ENCODE measurements at places on chromosomes 16 and 17.

DNA sequence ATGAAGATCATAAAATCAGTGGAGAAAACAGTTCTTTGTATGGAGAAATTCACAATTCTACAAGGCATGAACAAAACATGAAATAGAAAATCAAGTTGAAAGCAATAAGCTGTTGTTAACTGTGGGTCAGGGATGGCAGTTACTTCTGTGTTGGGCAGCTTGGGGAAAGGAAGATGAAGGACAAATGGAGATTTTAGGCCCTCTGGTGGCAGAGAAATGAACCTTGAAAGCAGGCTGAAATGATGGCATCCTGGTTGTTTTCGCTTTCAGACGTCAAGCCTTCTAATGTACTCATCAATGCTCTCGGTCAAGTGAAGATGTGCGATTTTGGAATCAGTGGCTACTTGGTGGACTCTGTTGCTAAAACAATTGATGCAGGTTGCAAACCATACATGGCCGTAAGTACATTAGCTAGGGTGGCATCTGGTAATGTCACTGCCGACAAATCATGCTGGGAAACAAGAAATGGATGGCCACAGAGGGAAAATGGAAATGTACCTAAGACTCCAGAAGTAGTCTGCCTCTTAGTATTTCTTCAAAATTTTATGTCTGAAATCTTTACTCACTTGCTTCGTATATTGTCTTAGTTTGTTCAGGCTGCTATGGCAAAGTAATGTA is 108.9 kb downstream of the MAP2K6 start:
- DNase-seq = no peak

DNA sequence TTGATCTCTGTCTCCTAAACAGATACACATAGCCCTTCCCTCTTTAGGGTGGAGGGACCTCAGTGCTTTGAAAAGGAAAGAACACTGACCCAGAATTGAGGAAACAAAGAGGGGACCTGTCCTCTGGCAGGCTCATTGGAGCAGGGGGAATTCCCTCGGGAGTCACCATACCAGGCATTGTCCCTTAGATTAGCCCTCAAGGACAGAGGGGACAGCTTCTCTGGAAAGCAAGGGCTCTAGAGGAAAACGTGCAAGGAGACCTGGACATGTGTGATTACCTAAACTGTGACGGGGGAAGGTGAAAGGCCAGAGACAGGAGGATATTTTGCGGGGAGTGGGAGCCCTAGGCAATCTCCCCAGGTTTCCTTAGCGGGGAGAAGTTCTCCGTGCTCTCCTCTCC is 7.6 kb upstream of the FZD2 start:
- no peak for DNase-seq

DNA sequence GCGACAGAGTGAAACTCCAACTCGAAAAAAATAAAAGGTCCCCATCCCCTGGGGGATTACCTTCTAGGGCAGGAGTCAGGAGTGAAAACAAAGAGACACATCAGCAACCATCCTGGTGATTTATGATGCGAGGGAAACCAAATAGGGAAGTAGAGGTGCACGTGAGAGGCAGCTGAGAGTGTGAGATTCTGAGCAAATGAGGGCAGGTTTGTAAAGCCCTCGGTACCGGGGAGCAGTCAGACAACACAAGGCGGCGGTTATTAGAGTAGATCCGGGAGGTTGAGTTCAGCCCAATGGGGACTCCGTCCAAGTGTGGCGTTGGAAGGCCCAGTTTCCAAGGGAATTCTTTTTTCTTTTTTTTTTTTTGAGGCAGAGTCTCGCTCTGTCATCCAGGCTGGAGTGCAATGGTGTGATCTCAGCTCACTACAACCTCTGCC is 7.4 kb upstream of the ARMC7 start:
- no peak for DNase-seq

- no peak for DNase-seq
Observed at GRCh38 chr16:48596326-48596725, 13.7 kb downstream of the N4BP1 start.

DNA sequence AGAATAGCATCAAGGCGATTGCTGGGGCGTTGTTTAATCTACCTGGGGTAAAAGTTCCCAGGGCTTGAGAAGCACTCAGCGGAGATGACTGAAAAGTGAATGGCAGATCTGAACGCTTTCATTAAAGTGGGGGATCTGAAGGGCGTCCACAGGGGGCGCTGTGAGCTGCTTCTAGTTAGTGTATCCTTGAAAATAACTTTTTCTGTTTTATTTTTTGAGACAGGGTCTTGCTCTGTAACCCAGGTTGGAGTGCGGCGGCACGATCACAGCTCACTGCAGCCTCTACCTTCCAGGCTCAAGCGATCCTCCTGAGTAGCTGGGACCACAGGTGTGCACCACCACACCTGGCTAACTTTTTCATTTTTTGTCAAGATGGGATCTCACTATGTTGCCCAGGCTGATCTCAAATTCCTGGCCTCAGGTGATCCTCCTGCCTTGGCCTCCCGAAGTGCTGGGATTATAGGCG is 360.4 kb downstream of the SEC14L1 start:
- no peak for DNase-seq

DNA sequence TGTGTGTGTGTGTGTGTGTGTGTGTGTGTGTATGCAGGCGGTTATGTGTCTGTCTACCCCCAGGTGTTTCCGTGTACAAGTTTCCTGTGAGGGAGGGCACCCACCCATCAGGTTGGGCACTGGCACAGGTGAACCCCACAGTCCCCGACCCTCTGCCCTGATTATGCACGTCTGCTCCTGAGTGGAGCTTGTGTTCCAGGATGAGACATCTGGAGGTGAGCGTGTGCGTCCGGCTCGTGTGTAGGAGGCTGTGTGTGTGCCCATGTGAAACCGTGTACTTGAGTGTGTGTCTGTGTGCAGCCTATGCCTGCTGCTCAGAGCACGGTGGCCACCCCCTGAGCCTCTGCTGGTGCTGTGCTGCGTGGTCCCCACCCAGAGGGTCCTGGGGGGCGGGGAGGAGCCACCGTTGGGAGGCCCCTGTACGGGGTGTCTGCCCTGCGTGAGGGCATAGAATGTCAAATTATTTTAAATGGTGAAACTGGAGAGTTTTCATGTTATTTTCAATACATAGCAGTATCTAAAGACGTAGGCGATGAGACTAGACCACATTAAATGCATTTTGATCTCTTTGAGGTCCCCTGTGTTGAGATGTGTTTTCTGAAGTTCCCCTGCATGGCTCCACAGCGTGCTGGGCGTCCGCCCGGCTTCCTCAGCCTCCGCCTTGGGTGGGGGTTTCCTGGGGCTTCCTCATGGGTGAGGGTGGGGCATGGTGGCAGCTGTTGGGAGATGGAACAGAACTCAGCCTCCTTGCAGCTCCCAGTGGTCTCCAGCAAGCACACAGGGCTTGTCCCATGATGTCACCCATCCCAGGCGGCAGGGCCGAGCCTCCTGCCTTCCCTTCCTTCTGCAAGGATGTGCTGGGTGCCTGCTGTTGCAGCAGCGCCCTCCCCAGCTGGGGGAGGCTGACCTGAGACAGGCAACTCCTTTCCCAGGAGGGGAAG is 43.4 kb downstream of the KCNJ12 start:
- DNase-seq = no peak

DNA sequence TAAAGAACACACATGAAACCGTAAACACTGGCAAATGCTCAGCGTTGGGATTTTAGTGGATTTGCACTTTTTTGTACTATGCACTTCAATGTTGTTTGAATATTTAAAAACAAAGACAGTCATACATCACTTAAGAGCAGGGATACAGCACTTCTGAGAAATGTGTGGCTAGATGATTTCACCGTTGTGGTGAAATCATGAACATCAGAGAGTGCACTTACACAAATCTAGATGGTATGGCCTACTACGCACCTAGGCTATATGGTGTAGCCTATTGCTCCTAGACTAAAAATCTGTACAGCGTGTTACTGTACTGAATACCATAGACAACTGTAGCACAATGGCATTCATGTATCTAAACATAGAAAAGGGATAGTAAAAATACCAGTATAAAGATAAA is 37.6 kb upstream of the CNEP1R1 start:
- no peak for DNase-seq

GRCh38 chr16:74603848-74604247 is 3.1 kb downstream of the GLG1 start:
- DNase-seq = no peak

GRCh38 chr17:8466456-8466855 is 30.8 kb downstream of the NDEL1 start:
- DNase-seq = no peak

DNA sequence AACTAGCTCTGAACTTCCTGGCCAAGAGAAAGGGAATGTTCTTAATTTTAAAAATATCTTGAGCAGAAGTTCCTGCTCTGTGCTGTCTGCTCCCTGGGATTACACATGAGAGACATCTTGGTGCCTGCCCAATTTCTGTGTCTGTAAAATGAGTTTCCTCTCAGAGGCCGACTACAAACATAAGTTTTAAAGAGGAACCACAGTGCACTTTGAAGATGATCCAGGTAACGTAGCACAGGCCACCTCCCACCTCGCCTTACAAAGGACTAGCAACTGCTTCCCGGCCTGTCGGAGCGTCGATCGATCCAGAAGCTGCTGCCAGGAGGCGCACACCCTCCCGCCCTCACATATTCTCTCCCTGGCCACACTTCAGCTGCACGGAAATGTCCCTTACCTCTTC is 55.0 kb upstream of the ATP2A3 start:
- no peak for DNase-seq

DNA sequence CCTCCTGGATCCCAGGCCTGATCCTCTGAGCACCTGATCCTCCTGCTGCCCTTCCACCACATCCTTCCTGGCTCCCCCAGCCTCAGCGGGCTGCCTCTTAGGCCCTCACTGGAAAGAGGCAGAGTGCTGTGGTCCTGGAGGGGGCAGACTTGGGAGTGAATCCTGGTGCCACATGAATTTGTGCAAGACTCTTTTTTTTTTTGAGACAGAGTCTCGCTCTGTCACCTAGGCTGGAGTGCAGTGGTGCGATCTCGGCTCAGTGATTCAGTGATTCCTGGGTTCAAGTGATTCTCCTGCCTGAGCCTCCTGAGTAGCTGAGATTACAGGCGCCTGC is 3.1 kb downstream of the GHDC start:
- DNase-seq = no peak

GRCh38 chr16:80167657-80168390 is 373.0 kb upstream of the DYNLRB2 start:
- DNase-seq = no peak

DNA sequence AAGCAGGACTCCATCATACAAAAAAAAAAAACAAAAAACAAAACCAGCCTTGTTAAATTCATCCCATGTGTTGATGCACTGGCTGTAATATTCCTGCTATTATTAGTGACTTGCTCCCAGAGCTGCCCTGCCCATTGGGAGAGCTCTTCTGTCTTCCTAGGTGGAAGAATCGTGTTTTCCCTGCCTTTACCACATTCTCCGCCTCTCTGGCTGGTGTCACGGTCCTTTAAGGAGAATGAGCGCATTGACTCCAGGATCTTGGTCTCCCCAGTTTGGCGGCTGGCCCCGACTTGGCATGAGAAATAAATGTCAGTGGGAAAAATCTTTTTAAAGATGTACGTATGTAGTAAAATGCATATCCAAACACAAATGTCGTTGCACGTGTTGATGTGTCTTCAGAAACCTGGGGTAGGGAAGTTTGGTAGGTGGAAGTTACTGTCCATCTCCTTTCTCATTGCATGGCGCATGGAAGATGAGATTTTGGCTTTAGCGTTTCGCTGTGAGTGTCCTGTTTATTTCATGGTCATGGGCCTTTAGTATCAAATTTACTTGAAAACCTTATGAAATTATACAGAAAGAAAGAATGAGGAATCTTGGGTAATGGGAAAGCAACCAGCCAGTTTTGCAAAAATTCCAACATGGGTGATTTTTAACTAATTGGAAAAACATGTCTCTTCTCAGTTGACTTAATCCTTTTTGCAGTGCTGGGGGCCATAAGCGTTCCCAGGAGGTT is 15.5 kb downstream of the RMI2 start:
- no peak for DNase-seq

DNA sequence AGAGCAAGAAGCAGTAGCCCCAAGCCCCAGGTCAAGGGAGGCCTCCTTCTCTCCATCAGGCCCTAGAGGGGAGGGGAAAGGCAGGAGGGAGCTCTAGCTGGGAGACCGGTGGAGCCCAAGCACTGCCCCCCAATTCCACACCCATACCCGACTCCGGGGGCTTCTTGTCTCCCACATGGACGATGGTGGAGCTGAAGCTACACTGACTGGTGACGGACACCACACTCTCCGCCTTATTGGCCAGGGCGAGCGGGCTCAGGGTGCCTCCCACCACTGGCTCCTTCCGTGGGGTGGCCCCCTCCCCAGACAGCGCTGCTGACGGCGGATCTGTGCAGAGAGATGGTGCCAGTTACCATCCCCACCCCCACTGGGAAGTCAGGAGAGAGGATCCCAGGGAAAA is 6.4 kb downstream of the PER1 start:
- DNase-seq = no peak

DNA sequence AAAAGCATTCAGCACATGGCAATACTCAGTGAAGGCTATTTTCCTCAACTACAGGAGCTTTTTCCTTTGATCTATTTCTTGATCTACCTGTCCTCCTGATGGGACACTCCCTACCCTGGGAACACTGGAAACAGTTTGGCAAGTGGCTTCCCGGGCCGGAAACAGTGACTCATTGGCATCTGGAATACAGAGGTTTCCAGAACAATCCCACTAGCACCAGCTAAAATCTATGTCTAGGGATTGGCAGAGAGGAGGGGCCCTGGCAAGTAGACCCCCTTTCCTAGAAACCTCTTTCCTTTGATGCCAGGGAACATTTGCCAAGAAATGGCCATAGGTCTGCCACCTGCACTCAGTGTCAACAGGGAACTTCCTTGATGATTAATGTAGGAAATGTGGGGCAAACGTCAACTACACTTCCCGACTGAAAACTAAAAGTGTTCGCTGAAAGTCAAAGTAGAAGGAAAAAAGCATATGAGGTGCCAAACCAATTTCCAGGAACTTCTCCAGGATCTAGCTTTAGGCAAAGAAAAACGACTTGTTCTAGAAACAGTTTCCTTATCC is 30.4 kb upstream of the FBXW10B start:
- peak; percentile 57 for DNase-seq

- no peak for DNase-seq
Observed at GRCh38 chr16:71626858-71627213, 852 bp downstream of the MARVELD3 start.

- peak; percentile 47 for DNase-seq
Observed at GRCh38 chr17:78324391-78325075, 35.3 kb downstream of the SOCS3 start.

DNA sequence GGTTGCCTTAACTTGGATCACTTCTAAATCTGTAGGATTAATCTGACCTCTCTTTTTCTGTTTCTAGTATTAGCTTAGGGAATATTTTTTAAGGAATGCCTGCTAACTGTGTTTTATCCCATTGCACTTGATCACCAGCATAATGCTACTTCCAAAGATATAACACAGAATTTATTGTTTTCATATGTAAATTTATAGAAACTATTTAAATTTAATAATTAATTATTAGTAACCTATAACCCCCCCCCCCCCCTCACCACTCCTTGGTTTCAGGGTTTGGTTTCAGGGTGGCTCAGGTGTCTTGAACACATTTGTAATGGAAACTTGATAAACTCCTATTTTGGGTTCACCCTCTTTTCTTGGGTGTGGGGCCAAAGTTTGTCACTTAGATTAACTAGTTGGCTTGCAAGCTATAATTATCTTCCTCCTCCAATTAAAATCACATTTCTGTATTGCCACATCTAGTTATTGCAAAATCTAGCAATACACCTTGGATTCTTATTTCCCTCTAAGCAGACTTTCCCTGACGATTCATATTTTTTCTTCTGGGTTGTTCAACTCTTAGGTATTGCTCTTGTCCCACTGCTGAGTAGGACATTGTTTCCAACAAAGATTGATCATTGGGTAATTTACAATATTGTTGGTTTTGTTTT is 18.3 kb downstream of the KRT12 start:
- no peak for DNase-seq

GRCh38 chr16:261031-261691 is 14.6 kb downstream of the RGS11 start:
- DNase-seq = no peak

- peak; percentile 32 for DNase-seq
Observed at GRCh38 chr16:21277927-21278706, at the start of gene CRYM. Gene CRYM (minus strand): TSS chr16:21278290. CDS start chr16:21278251, 39 bp downstream.

Data from breast epithelium (tissue), 4 donors.